Islet precursor cell (in vitro differentiated cells): ENCODE measurements at places on chromosomes 11 and 22.
A peak's percentile ranks its signal among the peaks of the same experiment; 100 is the strongest.

DNA sequence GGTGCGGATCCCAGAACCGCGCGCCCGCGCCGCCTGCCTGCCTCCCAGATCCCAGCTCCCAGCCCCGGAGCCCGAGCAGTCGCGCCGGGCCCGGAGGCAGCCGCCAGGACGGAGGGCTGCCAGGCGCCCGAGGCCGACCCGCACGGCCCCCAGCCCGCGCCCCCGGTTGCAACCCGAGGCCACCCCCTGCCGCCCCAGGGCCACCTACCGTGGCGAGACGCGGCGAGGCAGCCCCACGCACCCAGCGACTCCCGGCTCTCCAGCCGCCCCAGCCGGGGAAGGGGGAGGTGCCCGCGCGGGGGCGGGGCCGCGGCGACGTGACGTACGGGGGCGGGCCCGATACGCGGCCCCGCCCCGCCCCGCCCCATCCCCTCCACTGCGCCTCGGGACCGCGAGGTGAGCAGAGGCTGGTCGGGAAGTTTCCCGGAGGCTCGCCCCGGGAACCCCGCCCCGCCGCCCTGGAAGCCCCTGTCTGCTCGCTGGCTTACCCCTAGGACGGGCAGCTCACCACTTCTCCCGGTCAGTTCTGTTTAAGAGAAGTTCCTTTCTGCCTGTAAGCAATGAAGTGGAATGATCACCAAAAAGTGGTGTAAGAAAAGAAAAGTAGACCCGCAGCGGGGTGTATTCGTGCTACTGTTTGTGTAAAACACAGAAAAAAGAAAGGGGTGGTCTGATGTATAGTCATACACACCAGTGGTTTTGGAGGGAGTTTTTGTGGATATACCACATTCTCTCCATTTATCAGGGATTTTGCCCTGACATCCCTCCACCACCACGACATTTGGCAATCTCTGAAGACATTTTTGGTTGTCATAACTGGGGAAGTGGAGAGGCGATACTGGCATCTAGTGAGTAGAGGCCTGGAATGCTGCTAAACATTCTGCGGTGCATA lies at the start of gene TPST2:
TSS of gene TPST2 (minus strand) at position 288 of the 892 bp plus-strand sequence. CDS start 48,502 bp downstream, outside the sequence.
- peak; percentile 88 for DNase-seq

DNA sequence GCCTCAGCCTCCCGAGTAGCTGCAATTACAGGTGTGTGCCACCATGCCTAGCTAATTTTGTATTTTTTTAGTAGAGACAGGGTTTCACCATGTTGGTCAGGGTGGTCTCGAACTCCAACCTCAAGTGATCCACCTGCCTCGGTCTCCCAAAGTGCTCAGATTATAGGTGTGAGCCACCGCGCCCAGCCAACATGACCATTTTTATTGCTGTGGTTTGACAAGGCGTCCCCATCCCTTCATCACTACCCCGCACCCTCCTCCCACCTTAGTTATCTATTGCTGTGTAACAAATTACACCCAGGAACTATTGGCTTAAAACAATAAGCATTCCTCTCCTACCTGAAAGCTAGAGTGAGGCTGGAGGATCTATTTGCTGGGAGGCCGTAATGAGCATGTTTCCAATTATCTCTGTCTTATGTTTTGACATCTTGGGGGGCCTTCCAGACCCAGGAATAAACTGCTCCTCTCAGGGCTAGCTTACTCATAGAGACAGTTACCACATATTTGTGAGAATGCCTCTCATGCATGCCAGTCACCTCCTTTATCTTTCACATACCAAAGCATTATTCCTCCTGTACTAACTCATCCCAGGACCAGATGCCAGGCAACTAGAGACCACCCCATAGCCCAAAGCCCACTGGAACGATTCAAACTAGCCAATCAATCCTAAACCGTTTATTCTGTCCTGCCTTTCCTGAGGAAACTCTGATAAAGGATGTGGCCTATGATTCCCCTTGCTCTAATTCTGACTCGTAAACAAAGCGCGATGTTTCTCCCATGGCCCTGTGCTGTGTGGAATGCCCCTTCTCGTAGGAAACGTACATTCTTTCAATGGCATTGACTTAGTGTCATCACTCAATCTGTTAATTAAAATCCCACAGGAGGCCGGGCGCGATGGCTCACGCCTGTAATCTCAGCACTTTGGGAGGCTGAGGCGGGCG lies 19.4 kb downstream of the SNU13 start:
- DNase-seq, result peak; percentile 60

GRCh38 chr11:72441752-72442207 lies 7.4 kb upstream of the CLPB start:
- no peak for DNase-seq

GRCh38 chr11:104968355-104968855 lies at the start of gene CASP4:
Gene CASP4 (minus strand): TSS chr11:104968574. CDS start chr11:104968525, 49 bp downstream.
- no peak for DNase-seq

- peak; percentile 73 for DNase-seq
Observed at GRCh38 chr22:36331912-36332622, 55.7 kb downstream of the MYH9 start.

DNA sequence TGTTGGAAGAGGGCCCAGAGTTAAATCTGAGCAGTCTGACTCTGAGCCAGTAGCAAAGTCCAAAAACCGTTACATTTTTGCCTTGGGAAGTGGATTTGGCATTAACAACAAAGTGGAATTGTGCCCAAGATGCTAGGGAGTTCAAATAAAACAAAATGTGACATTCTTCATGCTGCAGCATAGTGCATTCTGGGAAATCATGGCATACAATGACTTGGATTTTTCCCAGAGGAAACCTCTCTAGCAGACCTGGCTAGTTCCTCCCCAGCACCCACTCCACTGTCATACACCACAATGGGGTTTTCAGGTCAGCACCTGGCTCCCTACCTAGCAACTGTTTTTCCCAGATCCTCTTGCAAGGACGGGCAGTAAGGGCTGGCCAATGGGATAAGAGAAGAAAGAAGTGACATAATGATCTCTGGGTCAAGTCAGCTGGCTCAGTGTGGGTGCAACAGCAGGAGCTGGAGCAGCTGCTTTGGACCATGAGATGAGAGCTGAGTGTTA lies 24.8 kb upstream of the CYB5R3 start:
- DNase-seq, result no peak

DNA sequence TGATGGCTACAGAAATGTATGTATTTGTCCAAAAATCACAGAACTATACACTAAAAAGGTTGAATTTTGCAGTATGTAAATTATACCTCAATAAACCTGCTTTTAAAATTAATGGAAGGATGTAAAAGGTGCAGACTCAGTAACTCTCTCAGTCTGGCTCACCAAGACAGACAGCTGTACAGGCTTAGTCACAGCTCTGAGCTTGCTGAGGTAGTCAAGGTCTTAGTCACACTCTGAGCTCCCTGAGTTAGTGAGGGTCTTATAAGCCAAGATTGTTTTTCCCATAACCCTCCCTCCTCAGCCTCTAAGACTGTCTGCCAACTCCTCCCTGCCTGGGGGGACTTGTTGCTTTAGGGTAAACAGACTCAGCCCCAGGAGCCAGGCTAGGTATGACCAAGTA lies 59.3 kb upstream of the IZUMO1R start:
- no peak for DNase-seq

DNA sequence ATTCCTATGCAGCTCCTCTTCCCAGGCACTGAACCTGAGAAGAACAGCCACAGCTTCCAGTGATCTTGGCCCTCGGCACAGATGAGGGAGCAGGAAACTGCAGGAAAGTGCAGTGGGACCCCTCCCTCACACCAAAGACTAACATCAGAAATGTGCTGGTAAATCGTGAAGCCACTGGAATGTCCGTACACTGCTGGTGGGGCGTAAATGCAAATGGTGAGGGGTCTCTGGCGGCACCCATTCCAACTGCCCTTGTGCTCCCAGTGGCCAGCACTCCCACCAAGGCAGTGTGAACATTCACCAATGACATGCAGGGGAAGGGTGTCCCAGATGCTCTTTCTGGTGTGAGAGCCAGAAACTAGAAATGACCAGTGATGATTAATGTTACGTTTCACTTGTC lies 574.0 kb downstream of the BRD1 start:
- DNase-seq, result peak; percentile 29

DNA sequence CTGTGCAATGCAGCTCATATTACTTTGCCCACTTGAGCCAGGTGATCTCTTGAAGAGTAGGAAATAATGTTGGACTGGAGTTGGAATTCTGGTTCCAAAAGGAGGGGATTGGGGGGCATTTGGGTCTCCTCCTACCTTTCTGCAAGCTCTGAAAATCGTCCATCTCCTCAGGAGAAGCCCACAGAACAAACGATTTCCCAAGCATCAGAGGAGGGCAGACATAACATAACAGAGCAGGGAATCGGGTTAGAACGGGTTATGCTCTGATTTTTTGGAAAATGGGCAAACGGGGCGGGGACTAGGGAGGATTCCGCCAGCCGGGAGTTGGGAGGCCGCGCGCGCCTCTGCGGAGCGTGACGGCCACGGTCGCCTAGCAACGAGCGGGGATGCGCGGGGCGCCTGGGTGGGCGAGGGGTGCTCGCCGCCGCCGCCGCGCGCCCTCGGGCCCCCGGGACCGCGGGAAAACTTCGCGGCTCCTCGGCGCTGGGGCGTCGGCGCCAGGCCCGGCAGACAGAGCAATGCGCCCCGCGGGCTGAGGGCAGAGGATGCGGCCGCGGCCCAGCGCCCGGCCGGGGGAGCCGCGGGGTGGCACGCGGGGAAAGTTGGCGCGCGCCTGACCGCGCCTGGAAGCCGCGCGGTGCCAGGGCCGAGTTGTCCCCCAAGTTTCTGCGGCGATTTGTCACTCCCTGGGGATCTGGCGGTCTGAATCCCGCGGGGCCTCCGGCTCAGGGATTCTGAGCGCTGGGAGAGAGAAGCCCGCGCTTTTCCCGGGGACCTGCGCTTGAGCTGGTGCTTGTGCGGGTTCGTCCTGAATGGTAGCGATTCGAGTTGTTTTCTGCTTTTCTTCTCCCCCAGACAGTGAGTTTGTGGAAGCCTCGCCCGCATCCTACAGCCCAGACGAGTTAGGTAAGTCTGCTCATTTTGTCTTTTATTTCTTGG lies 27.8 kb upstream of the AMOTL1 start:
- peak; percentile 66 for DNase-seq

- DNase-seq, result peak; percentile 91
Observed at GRCh38 chr11:95108159-95108611, 18.5 kb downstream of the ENDOD1 start.

- peak; percentile 46 for DNase-seq
Observed at GRCh38 chr22:17013396-17014100, 5.5 kb upstream of the GAB4 start.

DNA sequence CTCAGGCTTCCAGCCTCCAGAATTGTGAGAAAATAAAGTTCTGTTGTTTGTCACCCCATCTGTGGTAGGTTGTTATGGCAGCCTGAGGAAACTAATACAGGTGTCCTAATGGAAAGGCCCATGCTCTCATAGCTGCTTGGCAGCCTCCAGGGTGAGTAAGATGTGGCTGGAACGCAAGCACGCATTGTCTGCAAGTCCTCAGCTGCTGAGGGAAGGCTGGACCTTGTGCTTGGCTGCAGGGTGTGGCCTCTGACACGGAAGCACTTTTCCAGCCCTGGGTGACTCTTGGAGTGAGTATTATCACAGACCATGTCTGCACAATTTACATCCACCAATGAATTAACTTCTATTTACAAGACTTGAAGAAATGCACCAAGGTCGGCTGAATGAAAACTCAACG lies 44.4 kb upstream of the BARX2 start:
- DNase-seq, result peak; percentile 76

- no peak for DNase-seq
Observed at GRCh38 chr11:73291781-73292524, 16.1 kb upstream of the ARHGEF17 start.

DNA sequence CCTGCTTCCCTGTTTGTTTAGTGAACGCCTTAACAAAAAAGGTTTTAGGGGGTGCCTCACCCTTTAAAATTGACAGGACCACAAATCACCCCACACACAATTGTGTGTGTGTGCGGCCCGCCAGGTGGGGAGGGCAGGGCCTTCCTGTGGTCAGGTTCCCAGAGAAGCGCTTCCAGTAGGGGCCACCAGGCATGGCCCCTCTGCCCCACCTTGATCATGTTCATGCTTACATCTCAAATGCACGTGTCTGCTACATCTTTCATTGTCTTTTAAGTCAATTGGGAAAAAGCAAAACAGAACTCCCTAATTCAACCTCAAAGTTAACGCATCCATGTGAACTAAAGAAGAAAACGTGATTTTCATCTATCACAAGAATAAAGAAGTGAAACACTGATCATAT lies 1335.3 kb downstream of the TBC1D22A start:
- peak; percentile 13 for DNase-seq

- DNase-seq, result no peak
Observed at GRCh38 chr11:123740787-123741158, 687 bp downstream of the ZNF202 start.

DNA sequence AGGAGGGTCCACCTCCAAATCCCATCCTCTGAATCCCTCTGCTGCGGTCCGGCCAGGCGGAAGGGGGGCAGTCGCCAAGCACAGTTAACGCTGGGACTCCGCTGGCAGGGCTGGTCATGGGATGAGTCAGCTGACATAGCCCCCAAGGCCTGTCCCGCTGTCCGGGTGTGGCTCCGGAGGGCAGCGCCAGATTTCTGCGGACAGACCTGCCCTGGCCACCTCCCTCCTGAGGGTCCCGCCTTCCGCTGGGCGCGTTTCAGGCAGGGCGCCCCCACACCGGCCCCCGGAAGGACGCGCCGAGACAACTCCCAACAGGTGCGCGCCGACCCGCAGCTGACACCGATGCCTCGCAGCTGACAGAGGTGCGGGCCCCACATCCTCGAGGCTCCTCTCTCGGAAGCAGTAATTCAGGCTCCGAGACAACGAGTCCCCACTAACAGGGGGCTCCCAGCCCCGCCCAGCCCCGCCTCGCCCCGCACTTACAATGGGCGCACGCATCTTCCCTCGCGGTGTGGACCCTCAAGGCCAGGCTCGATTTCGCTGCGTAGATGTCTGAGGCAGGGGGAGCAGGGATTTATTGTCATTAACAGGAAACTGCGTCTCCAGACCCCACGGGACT lies 607 bp downstream of the PLAAT3 start:
- DNase-seq, result peak; percentile 87

- no peak for DNase-seq
Observed at GRCh38 chr11:16880184-16880801, 133.9 kb downstream of the PLEKHA7 start.

- no peak for DNase-seq
Observed at GRCh38 chr22:43854121-43854785, 8.1 kb downstream of the SULT4A1 start.

GRCh38 chr11:125256541-125257189 lies 92.1 kb downstream of the PKNOX2 start:
- DNase-seq, result peak; percentile 51

- no peak for DNase-seq
Observed at GRCh38 chr11:35292279-35292678, 127.1 kb downstream of the SLC1A2 start.

- DNase-seq, result no peak
Observed at GRCh38 chr11:12678991-12679390, 4.8 kb downstream of the TEAD1 start.
